ENCODE measurements at places on chromosomes 3 and 15.
A peak's percentile ranks its signal among the peaks of the same experiment; 100 is the strongest.

DNA sequence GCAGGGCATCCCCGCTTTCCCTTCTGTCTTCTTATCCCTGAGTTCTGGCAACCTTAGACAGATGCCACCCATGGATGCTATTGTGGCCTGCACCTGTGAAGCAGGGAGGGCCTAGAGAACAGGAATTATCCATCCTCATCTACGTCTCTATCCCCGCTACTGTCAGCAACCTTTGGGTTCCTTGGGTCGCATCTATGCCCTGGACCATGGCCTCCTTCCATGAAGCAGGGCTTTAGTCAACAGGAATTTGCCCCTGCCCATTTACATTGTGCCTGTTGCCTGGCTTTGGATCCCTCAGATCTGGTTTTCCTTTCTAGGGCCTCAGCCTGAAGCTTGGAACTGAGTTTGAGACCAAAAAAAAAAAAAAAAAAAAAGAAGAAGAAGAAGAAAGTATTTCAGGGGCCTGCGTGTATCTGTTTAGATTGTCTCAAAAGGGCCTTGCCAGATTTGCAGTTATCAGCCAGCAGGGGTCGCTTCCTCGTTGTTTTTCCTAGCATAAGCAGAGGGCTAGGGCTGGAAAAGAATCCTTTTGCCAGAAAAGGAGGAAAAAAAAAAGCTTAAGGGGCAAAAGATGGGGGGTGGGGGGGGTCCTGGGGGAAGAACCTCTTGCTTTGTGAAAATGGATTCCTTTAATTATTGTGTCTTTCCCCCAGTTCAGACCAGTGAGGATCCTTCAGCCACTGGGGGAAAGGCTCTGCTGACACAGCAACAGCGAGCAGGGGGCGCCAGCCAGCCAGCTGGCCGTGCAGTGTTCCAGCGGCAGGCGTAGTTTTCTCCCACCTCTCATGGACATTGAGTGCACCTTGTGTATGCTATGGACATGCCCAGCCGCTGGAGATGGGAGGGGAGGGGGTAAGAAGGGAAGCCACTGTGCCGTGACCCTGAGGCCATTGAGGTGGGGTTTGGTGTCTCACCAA, 65.7 kb upstream of the ALDH1L1 start:
- DNase-seq = no peak

GRCh38 chr3:149752051-149752787, at the start of gene COMMD2:
COMMD2 (minus strand) TSS chr3:149752489; CDS start chr3:149752444, 45 bp downstream.
- peak; percentile 57 for DNase-seq

GRCh38 chr3:135148398-135149020, 353.4 kb downstream of the EPHB1 start:
- DNase-seq = no peak

GRCh38 chr3:69425249-69425648, 39.4 kb upstream of the FRMD4B start:
- no peak for DNase-seq

DNA sequence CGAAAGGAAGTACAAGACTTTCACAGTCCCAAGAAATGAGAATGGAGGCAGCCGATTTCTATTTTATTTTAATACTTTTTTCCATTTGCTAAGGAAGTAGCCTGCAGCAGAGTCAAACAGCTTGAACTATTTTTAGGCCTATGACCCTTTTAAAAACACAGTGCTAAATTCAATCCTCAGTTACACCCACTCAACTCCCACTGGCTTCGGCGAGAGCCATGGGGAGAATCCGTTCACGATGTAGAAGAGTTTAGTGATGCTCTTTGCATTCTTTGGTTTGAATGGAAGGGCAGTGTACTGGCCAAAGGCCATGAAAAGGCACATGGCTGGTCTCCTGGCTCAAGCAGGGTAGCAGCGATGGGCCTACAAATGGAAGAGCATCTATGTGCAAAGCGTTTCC, 343.5 kb downstream of the FOXP1 start:
- DNase-seq = no peak

GRCh38 chr15:57406062-57406772, 29.9 kb downstream of the CGNL1 start:
- DNase-seq = no peak

GRCh38 chr15:40234783-40235182, 4.1 kb upstream of the PAK6 start:
- DNase-seq = no peak

DNA sequence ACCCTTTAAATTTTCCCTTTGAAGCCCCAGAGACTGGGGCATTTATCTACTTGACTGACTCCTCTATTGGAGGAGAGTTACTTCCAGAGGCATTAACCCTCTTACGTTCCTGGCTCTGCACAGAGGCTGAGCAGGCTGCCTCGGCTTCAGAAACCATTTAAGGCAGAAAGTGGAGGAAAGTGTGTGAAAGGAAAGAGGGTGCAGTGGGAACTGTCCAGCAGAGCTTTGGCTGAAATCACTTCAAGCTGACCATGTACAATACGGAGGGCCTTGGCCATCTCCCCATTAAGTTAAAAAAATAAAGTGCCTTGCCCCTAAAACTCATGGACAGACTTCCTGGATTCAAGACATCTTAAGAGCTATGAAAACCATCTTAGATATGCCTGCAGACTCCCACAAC, 238.7 kb downstream of the SV2B start:
- no peak for DNase-seq

GRCh38 chr15:83114856-83115255, 7.4 kb downstream of the TM6SF1 start:
- no peak for DNase-seq

GRCh38 chr3:39213613-39214012, 21.2 kb upstream of the XIRP1 start:
- DNase-seq = no peak

GRCh38 chr3:149058602-149059001, 27.7 kb downstream of the HLTF start:
- DNase-seq = no peak

- DNase-seq = no peak
Observed at GRCh38 chr3:170603770-170604510, 18.1 kb upstream of the SLC7A14 start.

DNA sequence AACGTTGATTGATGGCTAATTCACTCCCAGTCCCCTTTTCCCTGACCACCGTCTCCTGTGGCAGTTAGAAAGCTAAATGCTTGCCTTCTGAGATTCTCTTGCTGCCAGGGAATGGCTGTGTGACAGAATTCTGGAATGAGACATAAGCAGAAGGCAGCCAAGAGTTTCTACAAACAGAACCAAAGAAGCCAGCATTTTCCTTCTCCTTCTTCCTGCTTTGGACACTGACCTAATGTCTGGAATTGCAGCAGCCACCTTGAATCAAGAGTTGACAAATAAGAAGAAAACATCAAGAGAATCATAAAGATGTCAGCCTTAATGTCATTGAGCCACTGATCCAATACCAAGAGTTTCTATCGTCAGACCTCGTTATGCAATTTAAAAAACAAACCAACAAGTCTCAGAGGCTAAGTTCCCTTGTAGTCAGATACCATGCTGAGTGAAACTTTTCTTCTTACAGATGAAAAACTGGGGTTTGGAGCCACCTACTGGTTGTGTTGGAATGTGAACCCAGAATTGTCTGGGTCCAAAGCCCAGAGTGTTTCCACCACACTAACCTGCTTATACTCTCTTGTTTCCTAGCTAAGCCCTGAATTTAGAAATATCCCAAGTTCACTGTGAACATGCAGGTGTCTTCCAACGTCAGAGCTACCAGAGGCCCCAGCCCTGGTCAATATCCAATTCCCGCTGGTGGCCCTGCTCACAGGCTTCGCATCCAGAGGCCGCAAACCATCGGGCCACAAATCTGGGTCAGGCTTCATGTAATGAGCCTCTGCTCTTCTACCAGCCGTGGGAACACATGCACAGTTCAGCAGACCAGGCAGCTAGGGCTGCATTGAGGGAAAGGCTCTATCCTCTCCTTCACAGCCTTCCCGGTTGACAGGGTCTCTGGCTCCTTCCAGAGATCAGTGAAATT, 42.5 kb downstream of the MCF2L2 start:
- no peak for DNase-seq

- no peak for DNase-seq
Observed at GRCh38 chr15:70234256-70234905, 136.7 kb upstream of the TLE3 start.

DNA sequence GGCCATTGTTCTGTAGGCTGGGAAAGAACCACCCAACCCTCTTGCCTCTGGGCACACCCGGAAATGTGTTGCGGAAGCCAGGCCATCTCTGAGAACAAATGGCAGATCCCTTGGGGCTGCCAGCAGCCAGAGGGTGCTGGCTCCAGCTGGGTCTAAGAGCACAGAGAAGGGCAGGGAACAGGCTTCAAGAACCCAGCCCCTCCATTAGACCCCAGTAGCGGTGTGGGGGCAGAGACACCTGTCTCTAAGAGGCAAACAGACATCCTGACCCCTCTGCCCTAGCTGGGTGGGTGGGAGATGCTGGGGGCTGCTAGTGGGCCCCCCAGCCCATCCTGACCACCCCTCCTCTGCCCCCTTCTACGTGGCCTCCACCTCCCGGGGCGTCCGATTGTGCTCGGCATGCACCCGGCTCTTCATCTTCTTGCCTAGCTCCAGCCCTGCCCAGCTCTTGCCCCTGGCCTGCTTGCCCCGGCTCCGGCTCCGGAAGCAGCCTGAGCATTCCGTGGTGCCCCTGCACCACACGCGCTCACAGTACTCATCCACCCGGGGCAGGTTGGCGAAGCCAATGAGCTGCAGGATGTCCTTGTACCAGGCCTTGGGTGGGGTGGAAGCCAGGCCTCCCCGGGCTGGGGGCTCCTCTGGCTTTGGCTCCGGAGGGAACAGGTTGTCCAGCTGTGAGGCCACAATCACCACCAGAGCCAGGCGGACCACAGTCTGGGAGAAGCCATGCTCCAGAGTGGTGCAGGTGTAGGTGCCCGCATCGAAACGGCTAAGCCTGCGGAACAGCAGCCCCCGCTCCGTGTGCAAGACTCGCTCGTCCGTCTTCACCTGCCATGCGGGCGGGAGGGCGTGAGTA, 9.4 kb downstream of the SEMA3G start:
- no peak for DNase-seq

DNA sequence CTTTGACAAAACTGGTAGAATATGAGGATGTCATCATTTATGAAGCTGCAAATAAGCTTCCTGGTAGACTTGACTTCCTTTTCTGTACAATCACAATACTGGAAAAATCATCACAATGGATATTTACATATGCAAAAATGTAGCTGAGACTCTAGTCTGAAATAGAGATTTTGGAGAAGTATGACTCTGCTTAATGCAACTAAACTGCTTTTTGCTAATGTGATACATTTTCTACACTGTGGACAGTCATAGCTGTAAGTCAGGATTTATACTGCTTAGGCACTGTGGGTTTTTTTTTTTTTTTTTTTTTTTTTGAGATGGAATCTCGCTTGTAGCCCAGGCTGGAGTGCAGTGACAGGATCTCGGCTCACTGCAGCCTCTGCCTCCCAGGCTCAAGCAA, 34.5 kb upstream of the ST3GAL6 start:
- no peak for DNase-seq

GRCh38 chr3:106341586-106342162, 472.9 kb upstream of the CBLB start:
- DNase-seq = no peak

DNA sequence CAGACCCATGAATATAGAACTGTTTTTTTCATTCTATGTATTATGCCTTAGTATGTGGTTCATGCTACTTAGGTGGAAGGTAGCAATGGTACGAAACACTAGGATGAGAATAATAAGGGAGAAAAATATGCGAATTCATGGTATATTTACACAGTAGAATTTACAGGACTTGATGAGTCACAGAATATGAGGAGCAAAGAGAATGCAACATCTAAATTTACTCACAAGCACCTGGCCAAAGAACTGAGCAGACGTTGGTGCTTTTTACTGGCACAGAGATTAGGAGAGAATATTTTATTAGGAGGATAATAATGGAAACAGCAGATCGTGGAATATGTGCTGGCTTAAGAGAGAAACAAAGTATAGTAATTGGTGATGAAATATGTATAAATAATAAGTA, 785.4 kb upstream of the ROBO1 start:
- no peak for DNase-seq

- no peak for DNase-seq
Observed at GRCh38 chr3:157023226-157023625, 136.7 kb downstream of the CCNL1 start.

GRCh38 chr3:129723558-129724324, 117.3 kb upstream of the PLXND1 start:
- no peak for DNase-seq

GRCh38 chr3:111979434-111980038, 710 bp downstream of the ABHD10 start:
- no peak for DNase-seq

- no peak for DNase-seq
Observed at GRCh38 chr3:71903112-71903495, 118.2 kb upstream of the PROK2 start.

GRCh38 chr3:65919826-65920225, 118.9 kb downstream of the MAGI1 start:
- no peak for DNase-seq

- DNase-seq = no peak
Observed at GRCh38 chr3:17795280-17795679, 52.8 kb upstream of the TBC1D5 start.

DNA sequence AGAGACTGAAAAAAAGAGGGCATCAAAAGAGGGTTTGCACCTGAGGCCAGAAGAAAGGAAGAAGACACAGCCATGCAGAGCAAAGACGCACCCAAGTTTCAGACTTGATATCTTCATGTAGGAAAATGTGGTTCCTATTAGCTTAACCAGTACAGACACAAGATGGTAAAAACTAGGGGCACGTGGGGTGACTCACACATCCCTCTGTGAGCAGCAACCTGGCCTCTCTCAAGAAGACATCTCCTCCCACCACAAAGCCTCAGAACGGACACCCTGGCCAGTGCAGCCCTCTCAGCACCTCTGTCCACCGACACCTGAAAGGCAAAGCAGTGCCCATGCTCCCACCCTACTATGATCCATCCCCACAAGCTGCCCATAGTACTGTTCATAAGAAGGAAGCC, 33.3 kb downstream of the GLB1 start:
- no peak for DNase-seq

DNA sequence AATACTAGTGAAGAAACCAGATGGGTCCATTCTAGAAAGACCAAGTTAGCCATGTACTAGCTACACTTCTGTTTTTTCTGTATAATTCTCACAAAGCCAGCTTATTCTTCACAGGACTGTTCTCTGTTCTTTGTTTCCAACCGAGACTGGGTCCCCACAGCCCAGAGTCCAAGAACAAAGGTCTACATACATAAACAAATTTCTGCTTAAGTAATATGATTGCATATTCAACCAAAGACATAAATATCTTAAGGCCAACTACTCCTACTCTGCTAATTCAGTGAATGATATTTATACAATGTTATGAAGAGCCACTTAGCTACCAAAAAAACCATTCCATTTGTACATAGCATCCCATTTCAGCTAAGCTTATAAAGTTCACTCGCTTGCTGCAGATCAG, 299.8 kb upstream of the CCDC54 start:
- no peak for DNase-seq

DNA sequence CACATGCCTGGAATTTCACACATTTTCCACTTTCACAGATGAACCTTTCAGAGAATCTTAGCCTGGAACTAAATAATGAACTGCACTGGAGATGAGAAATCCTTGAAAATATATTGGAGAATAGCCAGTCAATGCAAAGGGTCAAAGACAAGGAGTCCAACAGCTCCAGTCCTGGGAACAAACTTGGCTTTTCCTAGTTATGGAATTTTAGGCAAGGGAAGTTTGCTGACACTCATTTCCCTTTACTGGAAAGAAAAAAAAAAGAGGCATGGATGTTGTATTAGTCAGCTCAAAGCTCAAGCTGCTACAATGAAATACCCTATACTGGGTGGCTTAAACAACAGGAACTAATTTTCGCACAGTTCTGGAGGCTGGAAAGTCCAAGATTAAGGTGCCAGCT, 690.8 kb upstream of the ARPP21 start:
- DNase-seq = no peak
